ENCODE measurements at places on chromosomes 6 and 20.

- H3K36me3 ChIP-seq: no peaks in the 10 kb centered on the region
- no peak overlapping the region for H3K27ac ChIP-seq
- H3K27me3 ChIP-seq: no peaks in the 10 kb centered on the region
- DNase-seq: no peak
Measured at GRCh38 chr6:45187836-45188235, 140.3 kb upstream of the RUNX2 start.

DNA sequence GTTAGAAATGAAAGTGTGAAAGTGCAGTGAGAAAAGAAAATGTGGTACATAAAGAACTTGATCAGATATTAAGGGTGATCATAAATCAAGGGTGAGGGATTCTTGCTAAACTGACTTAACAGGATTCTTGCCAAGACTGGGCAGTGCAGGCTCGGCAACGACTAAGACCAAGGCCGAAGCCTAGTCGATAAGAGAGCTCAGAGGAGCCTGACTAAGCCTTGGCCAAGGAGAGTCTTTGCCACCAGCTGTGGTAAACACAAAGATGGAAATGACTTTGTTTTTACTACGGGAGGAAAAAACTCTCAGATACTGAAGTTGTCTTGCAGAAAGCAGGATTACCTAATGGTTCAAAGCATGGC lies 196.6 kb downstream of the LY86 start:
- H3K27me3 ChIP-seq: no peaks in the 10 kb centered on the region
- H3K4me3 ChIP-seq: no peak overlapping the region
- DNase-seq: no peak
- H3K4me1 ChIP-seq: no peaks in the 10 kb centered on the region
- H3K36me3 ChIP-seq: no peaks in the 10 kb centered on the region
- no peak overlapping the region for H3K27ac ChIP-seq

- H3K4me3 ChIP-seq: no peak overlapping the region
- no peak overlapping the region for H3K27ac ChIP-seq
- peaks cover 26% of the 10 kb centered on the region for H3K27me3 ChIP-seq
- no peak for DNase-seq
- H3K4me1 ChIP-seq: no peaks in the 10 kb centered on the region
Measured at GRCh38 chr6:111068866-111069234, 18.5 kb upstream of the SLC16A10 start.

DNA sequence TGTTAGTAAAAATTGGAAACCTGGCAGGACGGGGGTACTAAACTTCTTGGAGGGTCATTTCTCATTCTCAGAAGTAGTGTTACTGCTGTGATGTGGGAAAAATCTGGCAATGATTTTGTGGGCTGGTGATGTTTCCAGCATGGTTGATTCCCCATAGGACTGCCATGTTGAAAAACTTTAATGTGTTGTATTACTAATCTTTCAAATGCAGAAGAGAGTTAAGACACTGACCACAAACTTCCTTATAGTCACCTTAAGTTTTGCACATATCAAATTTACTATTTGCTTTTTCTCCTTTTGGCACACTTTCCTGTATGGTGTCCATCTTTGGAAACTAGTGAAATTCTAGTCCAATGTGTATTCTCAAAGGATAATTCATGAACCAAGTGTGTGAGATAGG lies 236.2 kb upstream of the TAB2 start:
- no peak for DNase-seq
- no peaks in the 10 kb centered on the region for H3K36me3 ChIP-seq
- H3K27ac ChIP-seq: no peak overlapping the region
- no peaks in the 10 kb centered on the region for H3K4me1 ChIP-seq
- H3K27me3 ChIP-seq: no peaks in the 10 kb centered on the region
- no peak overlapping the region for H3K4me3 ChIP-seq

DNA sequence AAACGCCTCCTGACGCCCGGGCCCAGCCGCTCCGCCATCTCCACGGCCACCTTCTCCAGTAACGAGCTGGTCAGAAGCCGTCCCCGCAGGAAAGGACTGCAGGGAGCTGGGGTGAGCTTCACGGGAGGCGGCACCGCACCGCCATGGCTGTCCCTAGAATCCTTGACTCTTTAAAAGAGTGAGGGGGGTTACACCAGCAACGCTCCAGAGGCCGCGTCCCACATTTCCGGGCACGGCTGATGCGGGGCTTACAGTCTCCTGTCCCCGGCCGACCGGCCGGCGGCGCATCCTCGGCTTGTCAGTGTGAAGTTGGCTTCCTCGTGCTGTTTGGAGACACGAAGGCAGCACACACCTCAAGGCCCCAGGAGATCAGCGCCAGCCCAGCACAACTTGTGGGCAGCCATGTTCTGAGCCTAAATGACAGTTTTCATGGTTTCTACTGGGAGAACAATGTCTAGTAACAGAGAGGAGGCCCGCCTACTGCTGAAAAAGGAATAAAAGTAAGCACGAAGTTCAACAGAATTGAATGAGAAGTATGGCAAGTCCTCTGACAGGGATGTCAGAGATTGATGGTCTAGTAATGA lies 30.4 kb downstream of the SLC2A4RG start:
- DNase-seq: no peak
- H3K27ac ChIP-seq: no peak overlapping the region
- no peak overlapping the region for H3K4me3 ChIP-seq
- no peaks in the 10 kb centered on the region for H3K27me3 ChIP-seq
- peaks cover 62% of the 10 kb centered on the region for H3K36me3 ChIP-seq

DNA sequence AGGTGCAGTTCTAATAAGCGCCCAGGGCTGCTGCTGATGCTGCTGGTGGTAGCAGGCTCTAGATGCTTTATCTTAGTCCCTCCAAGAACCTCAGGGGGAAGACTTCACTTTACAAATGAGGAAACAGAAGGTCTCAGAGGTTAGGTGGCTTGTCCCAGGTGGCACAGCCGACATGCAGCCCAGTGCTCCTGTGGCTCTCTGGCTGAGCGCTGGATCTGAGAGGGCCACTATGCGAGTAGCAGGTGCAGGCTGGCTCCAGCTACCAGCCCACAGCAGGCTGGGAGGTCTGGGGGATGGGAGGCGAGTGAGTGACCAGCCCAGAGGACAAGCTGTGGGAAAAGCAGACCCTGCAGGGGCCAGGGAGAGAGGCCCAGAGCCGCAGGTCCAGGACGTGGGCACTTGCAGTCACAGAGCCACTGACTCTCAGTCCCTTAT lies 90.9 kb downstream of the PRND start:
- H3K4me3 ChIP-seq: no peak overlapping the region
- H3K36me3 ChIP-seq: peaks cover 1% of the 10 kb centered on the region
- H3K4me1 ChIP-seq: peaks cover 12% of the 10 kb centered on the region
- H3K27me3 ChIP-seq: no peaks in the 10 kb centered on the region
- DNase-seq: no peak

GRCh38 chr20:32338665-32339064 lies 19.5 kb upstream of the ASXL1 start:
- DNase-seq: no peak
- H3K27me3 ChIP-seq: no peaks in the 10 kb centered on the region
- no peak overlapping the region for H3K4me3 ChIP-seq

DNA sequence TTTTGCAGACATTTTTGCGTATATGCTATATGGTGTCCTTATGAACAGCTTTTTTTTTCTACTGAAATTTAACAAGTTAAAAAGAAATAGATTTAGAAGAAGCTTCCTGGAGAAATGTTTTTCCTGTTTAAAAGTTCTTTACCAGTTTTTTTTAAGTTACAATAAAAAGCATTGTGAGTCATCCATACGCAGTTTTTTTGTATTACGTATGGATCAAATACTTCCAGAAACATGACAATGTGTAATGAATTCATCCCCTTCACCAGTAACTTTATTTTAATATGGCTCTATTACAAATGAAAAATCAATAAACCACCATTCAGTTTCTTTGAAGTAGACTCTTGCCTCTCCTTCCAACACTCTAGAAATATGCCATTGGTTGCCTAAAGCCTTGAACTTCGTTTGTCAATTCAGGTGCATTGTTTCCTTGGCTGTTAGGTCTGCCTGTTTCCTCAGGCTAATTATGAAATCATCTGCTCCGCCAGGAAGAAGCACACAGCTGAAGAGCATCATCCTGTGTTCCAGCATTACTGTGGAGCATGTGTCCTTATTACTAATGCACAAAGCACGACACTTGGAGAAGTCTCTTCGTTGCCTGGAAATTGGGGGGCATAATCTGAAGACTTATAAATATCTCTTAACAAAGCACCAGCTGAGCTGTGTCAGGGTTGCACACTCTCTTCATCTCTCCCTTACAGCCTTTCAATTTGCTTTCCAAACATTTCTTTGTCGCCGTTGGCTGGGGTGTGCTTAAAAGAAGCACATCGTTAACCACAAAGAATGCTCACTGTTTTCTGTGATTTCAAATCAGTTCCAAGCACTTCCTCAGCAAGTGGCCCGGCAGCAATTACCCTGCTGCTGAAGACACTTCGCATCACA lies 9.6 kb downstream of the MOXD1 start:
- peaks cover 5% of the 10 kb centered on the region for H3K4me1 ChIP-seq
- H3K27me3 ChIP-seq: no peaks in the 10 kb centered on the region
- H3K4me3 ChIP-seq: no peak overlapping the region

- no peak for DNase-seq
- peaks cover 7% of the 10 kb centered on the region for H3K4me1 ChIP-seq
- H3K36me3 ChIP-seq: no peaks in the 10 kb centered on the region
- no peaks in the 10 kb centered on the region for H3K27me3 ChIP-seq
- no peak overlapping the region for H3K4me3 ChIP-seq
Measured at GRCh38 chr6:21281366-21281765, 312.2 kb upstream of the SOX4 start.

GRCh38 chr6:140077827-140078560 lies 703.5 kb upstream of the CITED2 start:
- H3K36me3 ChIP-seq: no peaks in the 10 kb centered on the region
- H3K4me1 ChIP-seq: no peaks in the 10 kb centered on the region
- DNase-seq: no peak
- no peaks in the 10 kb centered on the region for H3K27me3 ChIP-seq

GRCh38 chr6:135938576-135939207 lies 87.2 kb downstream of the PDE7B start:
- no peaks in the 10 kb centered on the region for H3K36me3 ChIP-seq
- H3K27ac ChIP-seq: no peak overlapping the region
- H3K27me3 ChIP-seq: no peaks in the 10 kb centered on the region
- DNase-seq: no peak

GRCh38 chr6:140403020-140403419 lies 1028.6 kb upstream of the CITED2 start:
- H3K4me1 ChIP-seq: no peaks in the 10 kb centered on the region
- H3K27ac ChIP-seq: no peak overlapping the region
- DNase-seq: no peak
- H3K27me3 ChIP-seq: no peaks in the 10 kb centered on the region
- H3K36me3 ChIP-seq: no peaks in the 10 kb centered on the region
- H3K4me3 ChIP-seq: no peak overlapping the region

GRCh38 chr6:49555951-49556350 lies 5.5 kb downstream of the C6orf141 start:
- peaks cover 4% of the 10 kb centered on the region for H3K4me1 ChIP-seq
- H3K36me3 ChIP-seq: peaks cover 5% of the 10 kb centered on the region
- no peak for DNase-seq
- no peak overlapping the region for H3K27ac ChIP-seq
- no peaks in the 10 kb centered on the region for H3K27me3 ChIP-seq

DNA sequence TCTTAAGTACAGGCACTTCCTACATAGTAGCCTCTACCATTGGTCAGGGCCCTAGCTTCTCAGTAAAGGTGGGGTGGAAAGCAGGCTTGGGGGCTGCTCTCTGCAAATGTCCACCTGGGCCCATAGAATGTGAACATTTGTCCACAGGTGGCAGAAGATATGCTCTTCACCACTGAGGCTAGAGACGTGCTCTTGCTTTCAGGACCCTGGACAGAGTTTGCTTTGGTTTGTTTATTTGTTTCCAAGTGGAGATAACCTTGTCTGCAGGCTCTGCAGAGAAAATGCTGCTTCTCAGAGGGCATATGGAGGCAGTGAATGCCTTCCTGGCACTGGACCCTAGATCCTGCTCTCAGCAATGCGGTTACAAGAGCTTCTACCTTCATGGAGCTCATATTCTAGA lies 129.0 kb downstream of the F13A1 start:
- H3K27ac ChIP-seq: no peak overlapping the region
- no peaks in the 10 kb centered on the region for H3K36me3 ChIP-seq
- DNase-seq: peak; percentile 35
- no peak overlapping the region for H3K4me3 ChIP-seq
- H3K27me3 ChIP-seq: no peaks in the 10 kb centered on the region

DNA sequence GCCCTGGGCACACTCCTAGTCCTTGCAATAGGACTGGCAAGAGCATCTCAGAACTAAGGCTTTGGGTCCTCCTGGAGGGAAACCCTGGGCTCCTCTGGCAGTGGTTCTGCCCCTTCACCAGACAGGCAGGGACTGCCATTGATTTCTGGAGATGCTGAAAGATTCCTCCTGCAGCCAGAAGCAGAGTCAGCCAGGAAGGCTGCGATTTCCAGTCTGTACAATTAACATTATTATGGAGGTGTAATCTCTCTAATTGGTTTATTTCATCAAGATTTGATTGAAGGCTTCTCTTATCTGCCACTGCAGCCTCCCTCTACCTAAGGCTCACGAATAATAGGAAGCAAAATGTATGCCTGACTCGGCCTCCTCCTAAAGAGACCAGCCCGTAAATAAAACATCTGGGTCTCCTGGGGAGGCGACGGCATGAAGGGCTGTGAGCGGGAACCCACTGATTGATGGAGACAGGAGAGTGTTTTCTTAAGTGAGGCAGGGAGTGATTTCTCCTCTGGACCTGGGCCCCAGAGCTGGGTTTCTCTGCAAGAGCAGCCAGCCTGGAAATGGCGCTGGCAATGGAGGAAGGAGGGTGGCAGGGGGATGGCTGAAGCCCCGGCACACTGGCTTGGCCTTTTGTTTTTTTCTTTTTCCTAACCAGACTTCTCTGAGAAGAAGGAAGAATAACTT lies 689.6 kb downstream of the DHX35 start:
- no peaks in the 10 kb centered on the region for H3K36me3 ChIP-seq
- DNase-seq: no peak
- no peak overlapping the region for H3K27ac ChIP-seq
